ENCODE measurements at places on chromosomes 6 and 20.

- no peak for DNase-seq
Observed at GRCh38 chr6:109332748-109333147, 49.5 kb downstream of the CD164 start.

DNA sequence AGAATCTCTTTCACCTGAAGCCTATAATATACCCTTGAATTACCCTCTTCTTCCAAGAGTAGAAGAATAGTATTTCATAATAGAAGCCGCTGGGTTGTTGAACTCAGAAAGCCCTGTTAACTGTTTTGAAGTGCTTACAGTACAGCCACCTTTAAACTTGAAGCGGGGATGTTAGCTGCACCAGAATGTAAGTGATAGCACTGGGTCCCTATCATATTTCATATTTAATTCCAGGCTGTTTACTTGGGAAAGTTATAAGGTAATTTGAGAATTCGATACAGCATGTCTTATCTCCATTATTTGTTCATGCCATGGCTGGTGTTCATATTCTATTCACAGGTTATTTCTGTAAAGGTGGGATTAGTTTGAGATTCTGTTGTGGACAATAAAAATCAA lies 63.5 kb upstream of the VSTM2L start:
- DNase-seq: no peak

DNA sequence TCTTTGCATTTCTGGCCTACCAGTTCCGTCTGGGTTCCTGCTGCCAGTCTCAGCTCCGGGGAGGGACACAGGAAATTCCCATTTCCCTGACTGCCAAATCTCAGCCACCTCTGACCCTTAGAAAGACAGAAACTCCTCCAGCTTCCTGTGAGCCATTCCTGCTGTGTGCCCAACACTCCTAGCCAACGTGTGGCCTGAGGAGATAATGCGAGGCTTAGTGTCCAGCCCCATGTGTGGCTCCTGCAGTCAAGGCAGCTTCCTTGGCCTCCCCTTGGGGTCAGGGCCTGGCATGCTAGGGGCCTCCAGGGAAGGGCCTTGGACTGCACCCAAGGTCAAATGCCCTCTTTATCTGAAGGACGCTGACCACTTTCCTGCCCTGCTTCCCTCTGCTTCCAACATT lies 45.1 kb downstream of the MAFB start:
- no peak for DNase-seq

DNA sequence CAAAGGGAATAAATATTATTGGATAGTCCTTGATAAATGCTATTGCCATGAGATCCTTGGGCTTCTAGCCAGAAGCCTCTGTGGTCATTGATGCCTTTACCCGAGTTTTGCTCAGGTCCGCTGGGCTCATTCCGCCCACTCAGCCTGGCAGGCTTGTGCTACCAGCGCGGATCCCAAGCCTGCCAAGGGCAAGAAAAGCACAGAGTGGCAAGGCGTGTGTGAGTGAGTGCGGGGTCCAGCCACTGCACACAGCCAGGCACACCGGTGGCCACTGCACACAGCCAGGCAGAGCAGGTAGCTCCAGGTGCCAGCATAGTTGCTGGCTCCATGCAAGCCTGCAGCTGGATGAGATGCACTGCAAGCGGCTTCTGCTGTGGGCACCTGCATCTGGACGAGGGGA lies 38.7 kb downstream of the STK38 start:
- no peak for DNase-seq

- no peak for DNase-seq
Observed at GRCh38 chr6:56869346-56869745, 85.6 kb upstream of the BEND6 start.

- DNase-seq: no peak
Observed at GRCh38 chr6:79421707-79422484, 115.3 kb downstream of the LCA5 start.

DNA sequence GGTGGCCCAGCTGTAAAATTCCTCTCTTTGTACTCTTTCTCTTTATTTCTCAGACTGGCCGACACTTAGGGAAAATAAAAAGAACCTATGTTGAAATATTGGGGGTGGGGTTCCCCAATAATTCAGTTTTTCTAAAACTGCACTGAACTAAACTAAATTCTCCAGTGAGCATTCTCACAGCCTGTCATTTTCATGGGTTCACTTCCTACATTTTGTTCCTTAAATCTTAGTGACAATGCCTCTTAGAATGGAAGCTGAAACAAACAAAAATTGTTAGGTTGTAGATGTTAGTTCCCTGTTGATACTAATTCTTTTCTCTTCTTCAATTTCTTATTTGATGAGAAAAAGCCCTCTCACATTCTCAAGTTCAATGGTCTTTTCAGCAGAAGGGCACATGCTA lies 35.8 kb upstream of the IFNGR1 start:
- DNase-seq: no peak

- DNase-seq: no peak
Observed at GRCh38 chr20:47353692-47354463, 2.6 kb downstream of the ZMYND8 start.

- no peak for DNase-seq
Observed at GRCh38 chr20:55386686-55387085, 618.6 kb downstream of the CBLN4 start.

- no peak for DNase-seq
Observed at GRCh38 chr20:10260316-10260715, 41.7 kb downstream of the SNAP25 start.

All from CD4-positive, alpha-beta T cell treated with Interleukin-12 subunit alpha and Interleukin-12 subunit beta, for 1 hour (primary cell).